GF-D8 (cell line): ENCODE measurements at places on chromosomes 13 and 19.

- no peak for DNase-seq
Measured at GRCh38 chr13:110387451-110388107, 80.5 kb downstream of the COL4A2 start.

GRCh38 chr19:30146346-30146745 is 204.3 kb downstream of the URI1 start:
- no peak for DNase-seq

DNA sequence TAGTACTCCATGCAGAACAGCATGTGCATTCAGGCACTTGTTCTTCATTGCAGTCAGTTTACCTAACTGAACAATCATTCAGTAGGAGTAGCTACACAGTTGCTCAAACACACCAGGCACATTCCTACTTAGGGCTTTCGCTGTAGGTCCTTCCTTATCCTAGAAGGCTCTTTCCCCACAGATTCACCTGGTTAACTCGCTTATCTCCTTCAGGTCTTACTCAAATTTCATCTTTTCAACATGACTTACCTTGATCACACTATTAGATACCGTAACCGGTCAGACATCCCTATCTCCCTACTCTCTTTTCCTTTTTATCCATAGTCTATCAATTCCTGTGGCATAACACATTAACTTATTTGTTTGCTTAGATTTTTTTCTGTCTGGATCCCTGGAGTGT is 14.6 kb downstream of the EDNRB start:
- no peak for DNase-seq

DNA sequence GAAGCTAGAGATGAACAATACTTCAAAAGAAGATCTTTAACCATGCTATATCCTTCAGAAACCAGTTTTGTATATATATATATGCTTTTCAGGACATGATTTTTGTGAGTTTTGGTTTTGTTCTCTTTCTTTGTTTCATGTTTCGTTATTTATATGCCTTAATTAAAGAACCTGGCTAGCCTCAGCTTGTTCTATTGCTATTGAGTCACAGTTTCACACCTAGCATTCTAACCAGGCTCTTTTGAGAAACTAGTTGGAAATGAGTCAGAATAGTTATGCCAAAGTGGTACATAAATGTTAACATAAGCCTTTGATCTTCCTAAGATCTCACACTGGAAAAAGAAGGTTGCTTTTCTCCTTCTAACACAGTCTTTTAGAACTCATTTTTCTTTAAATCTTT is 1925.2 kb downstream of the OLFM4 start:
- DNase-seq: no peak

GRCh38 chr19:45878043-45878794 is 7.7 kb downstream of the IRF2BP1 start:
- DNase-seq: no peak

- no peak for DNase-seq
Measured at GRCh38 chr13:112690283-112690929, 568 bp downstream of the ATP11A start.

GRCh38 chr19:10797541-10798256 is 38.3 kb downstream of the TMED1 start:
- no peak for DNase-seq

- DNase-seq: no peak
Measured at GRCh38 chr13:114030666-114031610, 57.1 kb upstream of the C13orf46 start.

GRCh38 chr13:108807841-108808240 is 178.4 kb downstream of the MYO16 start:
- DNase-seq: no peak
